ENCODE measurements at places on chromosomes 6 and 20. TPM values are rescaled to one million over a fixed set of nuclear protein-coding genes. Genes with fewer than 3 reads are reported as not detected.

GPLD1 gene
- total RNA-seq = not detected

GRM4 gene
- total RNA-seq = not detected

CLDN20 gene
- total RNA-seq = not detected

ACTL10 gene
- 0.62 TPM for total RNA-seq

DEFB126 gene
- total RNA-seq = not detected

DLL1 gene
- 2.0 TPM for total RNA-seq

C6orf15 gene
- total RNA-seq = not detected

- H3K4me1 ChIP-seq = no peaks in the 10 kb centered on the region
- DNase-seq = no peak
- H3K27ac ChIP-seq = no peak overlapping the region
Measured at GRCh38 chr6:55651015-55651414, 72.0 kb upstream of the HMGCLL1 start.

DNA sequence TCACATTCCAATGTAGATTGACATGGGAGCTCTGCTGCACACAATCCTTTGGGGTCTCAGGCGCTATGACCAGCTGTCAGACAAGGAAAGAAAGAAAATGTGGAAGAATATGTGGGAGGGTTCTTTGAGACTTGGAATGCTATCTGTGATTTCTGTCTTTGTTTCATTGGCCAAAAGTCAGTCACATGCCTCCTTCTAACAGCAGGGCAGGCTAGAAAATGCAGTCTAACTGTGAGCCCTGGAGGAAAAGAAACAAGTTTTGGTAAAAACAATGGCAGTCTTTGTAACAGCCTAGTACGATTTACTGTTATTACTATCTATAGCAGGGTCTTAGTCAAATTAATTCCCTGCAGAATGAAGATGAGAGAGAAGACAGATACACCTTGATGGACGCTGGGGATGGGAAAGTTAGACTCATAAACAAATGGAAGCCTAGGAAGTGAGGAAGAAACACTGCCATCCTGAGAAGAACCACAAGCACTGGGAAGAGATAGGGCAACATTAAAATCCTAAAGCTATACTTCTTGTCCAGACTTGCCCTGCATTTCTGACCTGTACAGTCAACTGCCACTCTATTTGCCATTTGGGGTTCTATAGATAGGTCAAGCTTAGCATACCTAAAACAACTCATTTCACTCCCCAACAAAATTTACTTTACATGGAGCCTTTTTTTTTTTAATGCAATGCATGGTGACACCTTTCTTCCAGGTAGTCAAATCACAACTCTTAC is 833.0 kb downstream of the KIF16B start:
- no peak overlapping the region for H3K4me3 ChIP-seq
- no peaks in the 10 kb centered on the region for H3K4me1 ChIP-seq

GRCh38 chr6:38178584-38178886 is 359.0 kb downstream of the ZFAND3 start:
- H3K36me3 ChIP-seq = no peaks in the 10 kb centered on the region
- H3K4me3 ChIP-seq = no peak overlapping the region
- DNase-seq = no peak
- H3K27ac ChIP-seq = no peak overlapping the region

DNA sequence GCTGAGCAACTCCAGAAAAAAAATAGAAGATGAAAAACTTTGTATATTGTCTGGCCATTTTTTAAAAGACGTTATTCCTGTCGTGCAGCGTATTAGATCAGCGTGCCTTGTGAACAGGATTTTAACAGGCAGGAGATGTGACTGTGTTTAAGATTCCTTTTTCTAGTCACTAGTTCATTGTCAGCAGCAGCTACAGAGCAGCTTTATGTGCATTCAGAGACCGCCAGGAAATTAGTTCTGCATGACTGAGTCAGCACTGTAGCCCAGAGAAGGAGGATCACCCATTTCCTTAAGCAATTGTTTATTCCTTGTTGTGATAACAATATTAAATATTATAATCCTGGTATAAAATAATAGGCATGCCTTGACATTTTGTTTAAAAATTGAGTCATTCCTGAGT is 75.4 kb upstream of the ADGRB3 start:
- no peaks in the 10 kb centered on the region for H3K36me3 ChIP-seq
- no peak overlapping the region for H3K4me3 ChIP-seq
- DNase-seq = no peak
- H3K27me3 ChIP-seq = no peaks in the 10 kb centered on the region
- no peak overlapping the region for H3K27ac ChIP-seq
- H3K4me1 ChIP-seq = no peaks in the 10 kb centered on the region

DNA sequence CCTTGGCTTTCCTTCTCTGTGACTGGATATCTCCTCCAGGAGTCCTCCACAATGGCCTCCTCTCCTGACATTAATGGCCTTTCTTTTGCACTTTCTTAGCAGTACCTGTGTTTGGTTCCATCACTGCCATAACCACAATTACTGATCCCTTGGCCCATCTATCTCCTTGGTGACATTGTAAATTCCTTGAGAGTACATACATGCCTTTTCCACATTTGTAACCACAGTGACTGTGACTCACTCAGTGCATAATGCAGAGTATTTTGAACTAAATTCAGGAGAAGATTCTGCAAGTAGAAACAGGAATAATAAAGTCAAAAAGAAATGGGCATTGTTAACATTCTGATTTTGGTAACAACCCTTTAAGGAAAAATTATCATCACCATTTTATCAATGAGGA is 197.2 kb upstream of the SOX4 start:
- H3K36me3 ChIP-seq = no peaks in the 10 kb centered on the region
- no peak overlapping the region for H3K4me3 ChIP-seq
- DNase-seq = no peak
- H3K27ac ChIP-seq = no peak overlapping the region

GRCh38 chr6:26570027-26570809 is 26.5 kb upstream of the ABT1 start:
- no peaks in the 10 kb centered on the region for H3K27me3 ChIP-seq
- no peaks in the 10 kb centered on the region for H3K36me3 ChIP-seq
- H3K27ac ChIP-seq = no peak overlapping the region
- no peak for DNase-seq
- H3K4me1 ChIP-seq = peaks cover 6% of the 10 kb centered on the region

All from endothelial cell of umbilical vein (primary cell).